Activated T-cell treated with anti-CD3 and anti-CD28 coated beads for 48 hours (primary cell): ENCODE measurements at places on chromosomes 11 and 22.

- DNase-seq = peak; percentile 31
Measured at GRCh38 chr22:43897751-43898261, 6.0 kb upstream of the PNPLA5 start.

DNA sequence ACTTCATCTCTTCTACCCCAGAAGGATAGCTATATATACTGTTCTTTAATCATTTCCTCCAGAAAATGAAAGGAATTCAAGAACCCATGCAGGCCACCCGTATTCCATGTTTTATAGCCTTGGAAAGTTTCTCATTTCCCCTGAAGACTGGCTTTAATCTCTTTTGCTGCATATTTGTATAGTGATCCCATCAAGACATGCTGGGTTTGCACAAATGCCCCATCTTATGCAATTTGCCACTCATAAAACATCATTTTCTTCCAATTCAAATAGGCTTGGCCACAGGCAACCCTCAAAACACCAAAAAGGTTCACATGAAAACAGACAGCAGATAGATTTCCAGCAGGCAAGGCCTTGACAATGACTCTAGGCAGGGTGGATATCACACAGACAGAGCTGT is 28.3 kb upstream of the APOA1 start:
- no peak for DNase-seq

- no peak for DNase-seq
Measured at GRCh38 chr22:41411021-41411851, 29.5 kb downstream of the TEF start.

GRCh38 chr22:47406896-47407295 is 644.4 kb downstream of the TBC1D22A start:
- DNase-seq = no peak

DNA sequence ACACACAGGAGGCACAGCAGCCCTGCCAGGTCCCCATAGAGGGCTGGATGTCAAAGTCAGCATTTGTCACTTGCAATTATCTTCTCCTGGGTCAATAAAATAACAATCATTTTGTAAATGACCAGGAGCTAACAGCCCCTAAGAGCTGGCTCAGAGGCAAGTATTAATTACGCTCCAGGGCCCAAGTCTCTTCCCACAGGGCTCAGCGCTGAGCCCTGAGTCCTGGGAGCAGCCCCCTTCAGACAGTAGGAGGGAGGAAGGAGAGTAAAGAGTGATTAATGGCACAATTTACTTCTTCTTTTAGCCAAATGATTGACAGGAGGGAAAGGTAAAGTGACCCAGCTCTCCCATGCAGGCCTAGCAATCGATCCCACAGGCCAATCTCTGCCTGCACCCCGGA is 99.0 kb upstream of the DRD2 start:
- no peak for DNase-seq
